Lung microvascular endothelial cell (primary cell): ENCODE measurements at places on chromosomes 13 and 19. TPM values are rescaled to one million over a fixed set of nuclear protein-coding genes. Genes with fewer than 3 reads are reported as not detected.

DNA sequence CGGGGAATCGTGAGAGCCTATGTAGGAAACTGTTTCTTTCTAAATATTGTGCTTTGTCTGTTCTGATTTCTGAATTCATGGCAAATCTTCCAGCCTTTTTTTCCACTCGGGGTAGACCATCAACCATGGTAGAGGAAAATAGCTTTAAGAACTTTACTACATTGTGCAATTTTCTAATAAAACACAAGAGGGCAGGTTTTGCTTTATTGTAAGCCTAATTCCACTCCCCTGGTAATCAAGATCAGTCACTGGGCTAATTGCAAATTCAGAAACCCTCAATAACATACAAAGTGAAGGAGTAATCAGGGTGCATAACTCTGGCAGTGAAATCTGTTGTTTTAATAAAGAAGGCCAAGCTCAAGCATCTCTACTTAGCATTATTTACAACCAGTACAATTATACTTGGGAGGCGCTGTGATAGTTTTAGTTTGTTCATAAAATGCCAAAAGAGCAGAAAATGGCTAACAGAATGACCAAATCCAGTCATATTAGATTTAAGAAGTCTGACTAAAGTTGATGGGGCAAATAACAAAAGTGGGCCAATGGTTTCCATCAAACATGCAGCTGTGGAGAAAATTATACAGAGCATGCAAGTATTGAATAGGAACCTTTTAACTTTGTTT is 43.8 kb downstream of the DCT start:
- peak; percentile 54 for DNase-seq

DNA sequence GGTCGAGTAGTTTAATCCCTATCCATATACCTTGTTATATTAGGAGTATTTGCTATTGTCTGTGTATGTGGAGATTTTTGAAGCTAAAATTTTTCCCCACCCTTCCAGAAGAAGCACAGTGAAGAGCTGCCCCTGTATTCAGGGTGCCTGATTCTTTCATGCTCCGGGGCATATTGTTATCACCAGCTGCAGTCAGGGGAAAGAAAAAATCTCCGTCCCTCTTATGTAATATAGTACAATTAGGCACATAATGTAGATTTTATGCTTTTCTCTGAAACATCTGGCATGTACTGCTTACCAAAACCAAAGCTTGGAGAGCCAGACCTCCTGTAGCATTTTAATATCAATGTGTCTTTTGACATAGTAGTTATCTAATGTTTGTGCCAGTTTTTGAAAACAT is 214.9 kb upstream of the EDNRB start:
- no peak for DNase-seq

DNA sequence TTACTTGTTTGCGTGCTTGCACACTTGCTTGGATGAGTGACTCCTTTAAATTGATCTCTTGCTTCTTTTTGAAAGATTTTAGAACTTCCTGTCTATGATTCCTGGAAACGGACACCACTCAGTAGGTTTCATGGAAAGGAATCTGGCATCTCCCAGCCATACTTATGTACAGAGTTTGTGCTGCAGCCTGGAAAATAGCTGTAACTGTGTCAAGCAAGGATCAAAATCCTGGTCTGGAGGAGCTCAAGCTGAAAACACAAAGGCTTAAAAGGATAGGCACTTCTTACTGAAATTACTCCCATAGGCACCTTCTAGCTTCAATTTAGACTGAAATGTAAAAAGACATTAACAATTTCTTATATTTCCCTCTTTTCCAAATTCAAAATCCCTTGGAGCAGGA is 1.4 kb upstream of the FREM2 start:
- DNase-seq = no peak

- no peak for DNase-seq
Measured at GRCh38 chr13:37395544-37395943, 203.0 kb downstream of the POSTN start.

DNA sequence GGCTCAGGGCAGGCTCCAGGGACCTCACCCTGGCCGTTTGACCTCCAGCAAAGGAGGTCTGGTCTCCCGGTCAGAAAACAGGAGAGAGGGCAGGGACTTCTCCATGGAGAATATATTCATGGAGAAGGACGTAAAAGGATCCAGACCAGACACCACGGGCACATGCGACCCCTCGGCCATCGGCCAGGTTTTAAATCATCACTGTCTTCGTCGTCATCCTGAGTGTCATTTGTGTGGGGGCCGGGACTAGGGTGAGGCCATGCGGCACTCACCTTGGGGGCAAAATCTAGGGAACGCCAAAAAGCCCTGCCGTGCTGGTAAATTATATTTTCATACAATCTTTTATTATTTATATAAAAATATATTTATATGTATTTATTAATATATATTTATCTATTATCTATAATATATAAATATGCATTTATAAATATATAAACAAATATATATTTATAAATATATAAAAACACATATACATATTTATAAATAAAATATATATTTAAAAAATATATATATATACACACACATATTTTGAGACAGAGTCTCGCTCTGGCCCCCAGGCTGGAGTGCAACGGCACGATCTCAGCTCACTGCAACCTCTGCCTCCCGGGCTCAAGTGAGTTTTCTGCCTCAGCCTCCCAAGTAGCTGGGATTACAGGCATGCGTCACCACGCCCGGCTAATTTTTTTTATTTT is 75.4 kb downstream of the GADD45B start:
- DNase-seq = no peak

GRCh38 chr19:30788105-30788765 is 416.1 kb downstream of the ZNF536 start:
- no peak for DNase-seq

Gene ZNF8
- total RNA-seq = 2.6 and 4.2 TPM in 2 replicates

Gene THSD8
- 0.20 TPM in 1 of 2 replicates, not detected in the other for total RNA-seq
